ENCODE measurements at places on chromosomes 2 and 18. TPM values are rescaled to one million over a fixed set of nuclear protein-coding genes. Genes with fewer than 3 reads are reported as not detected.

TMEM131 gene
- total RNA-seq, result 16.0 TPM

MROH2A gene
- total RNA-seq, result not detected

PARD3B gene
- total RNA-seq, result 13.2 TPM

- no peak for ATAC-seq
Observed at GRCh38 chr2:80621656-80622055, 317.1 kb upstream of the LRRTM1 start.

GRCh38 chr2:52017646-52018235 is 985.8 kb upstream of the NRXN1 start:
- no peak for ATAC-seq

GRCh38 chr2:129275706-129276105 is 703.8 kb upstream of the RAB6C start:
- no peak for ATAC-seq

INHBB gene
- total RNA-seq, result 14.4 TPM

- no peak for ATAC-seq
Observed at GRCh38 chr2:72150861-72151356, 3.2 kb upstream of the CYP26B1 start.

DPYSL5 gene
- total RNA-seq, result 97.6 TPM

NPPC gene
- 3.9 TPM for total RNA-seq

- ATAC-seq, result no peak
Observed at GRCh38 chr2:181678861-181679543, 1.3 kb downstream of the NEUROD1 start.

DNA sequence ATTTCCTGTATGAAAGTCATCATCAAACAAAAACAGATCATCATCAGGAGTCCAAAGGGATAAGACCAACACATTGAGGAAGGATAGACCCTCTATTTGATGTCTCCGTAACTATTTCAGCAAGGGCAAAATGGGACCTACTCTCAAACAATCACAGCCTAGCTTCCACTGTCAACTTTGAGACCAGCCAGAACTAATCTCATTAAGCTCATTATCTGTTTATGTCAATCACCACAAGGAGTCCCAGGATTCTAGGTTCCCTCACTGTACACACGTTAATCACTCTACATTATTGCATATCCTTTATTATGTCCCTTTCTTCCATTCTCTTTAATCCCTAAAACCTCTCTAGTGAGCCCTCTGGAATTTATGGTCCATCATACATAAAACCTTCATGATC is 370.3 kb upstream of the LINC00305 start:
- ATAC-seq, result no peak

DNA sequence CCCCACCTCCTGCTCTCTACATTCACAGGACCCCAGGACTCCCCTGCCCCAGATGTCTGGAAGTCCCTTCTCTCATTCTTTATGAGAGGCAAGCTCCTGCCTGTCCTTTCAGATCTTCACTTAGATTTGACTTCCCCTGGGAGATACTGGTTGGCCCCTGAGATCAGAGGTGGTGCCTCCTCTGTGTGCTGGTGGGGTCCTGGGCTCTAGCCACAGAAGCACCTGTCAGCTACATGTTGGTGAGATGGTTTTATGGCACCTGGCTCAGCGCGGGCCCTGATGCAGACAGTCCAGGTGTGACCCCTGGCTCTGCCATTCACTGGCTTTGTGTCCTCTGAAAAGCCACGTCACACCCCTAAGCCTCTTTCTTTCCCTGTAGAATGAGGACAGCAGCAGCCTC is 369.6 kb upstream of the ID2 start:
- no peak for ATAC-seq

- ATAC-seq, result no peak
Observed at GRCh38 chr2:182300608-182301007, 126.2 kb downstream of the PDE1A start.

OR6B2 gene
- total RNA-seq, result not detected

DNA sequence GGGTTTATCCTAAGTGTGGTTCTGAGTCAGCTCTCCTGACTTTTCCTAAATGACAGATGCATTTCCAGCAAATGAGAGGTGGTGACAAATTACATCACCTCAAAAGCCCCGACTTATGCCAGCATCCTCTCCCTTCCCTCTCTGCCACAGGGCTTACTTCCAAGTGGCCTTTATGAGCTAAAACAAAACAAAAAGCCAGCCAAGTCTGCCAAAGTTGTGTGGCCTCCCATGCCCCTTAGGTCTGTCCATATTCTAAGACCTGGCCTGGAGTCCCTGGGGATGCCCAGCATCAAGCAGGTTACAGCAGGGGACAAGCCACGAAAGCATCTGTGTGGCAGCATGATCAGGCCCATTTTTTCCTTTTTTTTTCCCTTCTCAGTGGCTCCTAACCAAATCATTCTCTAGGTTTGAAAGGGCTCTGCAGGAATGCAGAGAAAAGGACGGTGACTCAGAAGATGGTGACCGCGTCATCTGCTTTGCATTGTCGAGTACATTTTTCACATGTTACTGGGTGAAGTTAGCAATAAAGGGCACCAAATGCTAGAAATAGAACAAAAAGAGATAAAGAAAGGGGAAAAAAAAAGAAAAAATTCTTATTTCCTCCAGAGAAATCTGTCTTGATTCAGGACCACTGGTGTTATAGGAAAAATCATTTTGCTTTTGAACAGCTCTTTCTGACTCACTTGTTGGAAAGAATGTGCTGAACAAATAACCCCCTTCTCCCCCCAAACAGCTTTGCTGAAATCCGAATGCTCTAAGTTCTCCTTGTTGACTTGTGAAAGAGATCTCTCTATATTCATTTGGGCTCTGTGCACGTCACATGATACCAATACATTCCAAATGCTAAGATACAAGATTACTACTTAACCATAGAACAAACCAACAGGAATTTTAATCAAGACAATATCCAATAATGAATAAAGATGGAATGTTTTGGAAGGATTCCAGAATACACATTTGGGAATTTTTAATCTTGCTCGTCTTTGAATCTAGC is 178.7 kb downstream of the EN1 start:
- ATAC-seq, result peak; percentile 71

- ATAC-seq, result no peak
Observed at GRCh38 chr2:235041221-235041917, 89.6 kb downstream of the SH3BP4 start.

Data from motor neuron (in vitro differentiated cells).